ENCODE measurements at places on chromosomes 3 and 15.

DNA sequence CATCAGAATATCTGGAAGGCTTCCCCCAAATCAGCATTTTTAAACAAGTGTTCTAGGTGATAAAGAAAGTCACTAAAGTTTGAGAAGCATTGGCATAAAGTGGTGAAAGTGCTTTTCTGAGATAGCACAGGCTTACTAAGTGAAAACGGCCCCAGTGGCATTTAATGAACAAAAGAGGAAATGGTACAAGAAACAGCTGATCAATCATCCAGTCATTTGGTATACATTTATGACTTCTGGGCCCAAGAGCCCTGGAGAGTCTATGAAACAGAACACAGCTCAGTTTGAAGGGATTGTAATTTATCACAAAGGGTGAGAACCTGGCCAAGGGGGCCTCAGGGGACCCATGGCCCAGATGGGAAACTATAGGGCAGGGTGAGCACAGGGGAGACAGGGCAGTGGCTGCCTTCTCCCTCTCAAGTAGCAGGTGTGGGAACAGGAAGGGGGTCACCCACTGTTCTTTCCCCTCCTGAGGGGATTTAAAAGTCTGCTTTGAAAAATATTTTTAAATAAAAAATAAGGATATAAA lies 265.5 kb upstream of the ROPN1 start:
- no peak for DNase-seq

- no peak for DNase-seq
These were observed 292.7 kb downstream of the UACA start for GRCh38 chr15:70470556-70471191.

DNA sequence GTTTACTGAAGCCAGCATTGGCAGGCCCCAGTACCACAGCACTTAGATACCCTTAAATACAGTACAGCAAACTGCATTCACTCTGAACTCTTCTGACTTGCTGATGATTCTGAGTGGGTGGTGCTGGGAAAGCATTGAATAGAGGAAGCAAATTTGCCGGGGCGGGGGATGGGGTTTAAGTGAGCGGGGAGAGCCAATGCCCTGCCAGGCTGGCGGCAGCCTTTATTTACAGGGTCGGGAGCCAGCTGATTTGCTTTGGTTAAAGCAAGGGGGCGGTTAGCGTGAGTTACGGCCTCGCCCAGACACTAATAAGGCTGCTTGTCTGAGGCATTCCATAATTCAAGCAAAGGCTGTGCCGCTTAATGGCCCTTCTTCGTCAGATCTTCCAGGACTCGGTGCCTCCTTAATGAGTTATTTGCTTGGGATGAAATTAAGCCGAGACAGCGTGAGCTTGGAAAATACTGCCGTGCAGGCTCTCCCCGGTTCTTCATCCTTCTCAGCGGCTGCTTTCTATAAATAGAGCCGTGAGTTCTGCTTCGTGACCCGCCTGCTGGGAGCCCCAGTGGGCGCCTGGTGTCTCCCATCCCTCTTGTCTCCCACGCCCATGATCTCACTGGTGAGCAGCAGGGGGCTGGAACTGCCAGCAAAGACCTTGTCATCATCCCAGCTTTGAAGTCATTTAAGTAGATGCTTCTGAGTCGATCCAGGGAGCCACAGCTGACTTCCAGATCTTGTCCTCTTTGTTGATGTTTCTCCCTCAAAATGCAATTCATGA lies 25.8 kb downstream of the SPSB4 start:
- DNase-seq: no peak

DNA sequence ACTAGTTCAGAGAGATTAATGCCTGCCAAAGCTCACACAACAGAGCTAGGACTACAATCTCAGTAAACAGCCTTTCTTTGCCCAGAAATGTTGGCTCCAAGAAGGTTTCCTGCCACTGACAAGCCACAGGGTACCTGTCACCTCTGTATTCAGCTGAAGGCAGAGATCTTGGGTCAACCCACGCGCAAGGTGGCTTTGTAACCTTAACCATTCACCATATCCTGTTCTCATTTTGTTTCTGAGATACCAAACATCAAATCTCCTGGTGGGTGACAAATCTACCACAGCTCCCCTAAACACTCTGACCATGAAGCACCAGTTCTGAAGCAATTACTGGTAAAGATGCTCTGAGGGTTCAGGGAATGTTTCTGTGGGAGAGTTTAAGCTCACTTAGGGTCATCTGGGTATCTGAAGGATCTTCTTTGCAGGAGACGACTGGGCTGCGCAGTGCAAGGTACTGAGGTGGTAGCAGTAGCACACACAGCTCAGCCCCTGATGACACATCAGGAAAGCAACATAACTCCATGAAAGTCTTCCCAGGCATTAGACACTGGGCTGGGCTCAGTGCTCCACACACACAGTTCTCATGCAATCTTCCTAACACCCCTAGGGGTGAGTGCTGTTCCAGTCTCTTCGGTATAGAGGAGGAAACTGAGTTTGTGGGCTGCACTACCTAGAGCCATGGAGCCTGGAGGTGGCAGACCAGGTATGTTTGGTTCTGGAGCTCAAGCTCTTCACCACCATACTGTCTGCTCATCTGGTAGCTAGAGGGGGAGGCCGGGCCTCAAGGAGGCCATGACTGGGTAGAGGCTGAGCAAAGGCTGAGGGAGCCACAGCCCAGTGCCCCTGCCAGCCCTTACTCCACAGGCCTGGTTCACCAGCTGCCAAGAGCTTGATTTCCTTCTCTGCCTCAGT lies 7.7 kb downstream of the CXCR6 start:
- no peak for DNase-seq

DNA sequence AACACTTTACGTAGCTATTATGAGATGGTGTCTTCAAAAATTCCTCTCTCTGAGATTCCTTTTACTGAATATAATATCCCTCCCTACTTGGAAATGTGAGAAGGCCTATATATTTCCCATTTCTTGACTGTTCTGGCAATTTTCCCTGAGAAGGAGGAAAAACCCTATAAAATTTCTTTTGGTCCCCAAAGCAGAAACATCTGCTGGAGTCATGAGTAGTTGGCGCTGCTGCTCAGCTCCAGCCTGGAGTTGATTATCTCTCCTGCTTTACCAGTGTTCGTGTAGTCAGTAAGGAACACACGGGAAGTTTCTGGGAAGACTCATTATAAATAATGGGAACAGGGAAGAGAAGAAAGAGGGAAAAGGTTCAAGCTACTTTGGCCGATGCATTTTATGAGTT lies 680.1 kb downstream of the EPHA3 start:
- no peak for DNase-seq

DNA sequence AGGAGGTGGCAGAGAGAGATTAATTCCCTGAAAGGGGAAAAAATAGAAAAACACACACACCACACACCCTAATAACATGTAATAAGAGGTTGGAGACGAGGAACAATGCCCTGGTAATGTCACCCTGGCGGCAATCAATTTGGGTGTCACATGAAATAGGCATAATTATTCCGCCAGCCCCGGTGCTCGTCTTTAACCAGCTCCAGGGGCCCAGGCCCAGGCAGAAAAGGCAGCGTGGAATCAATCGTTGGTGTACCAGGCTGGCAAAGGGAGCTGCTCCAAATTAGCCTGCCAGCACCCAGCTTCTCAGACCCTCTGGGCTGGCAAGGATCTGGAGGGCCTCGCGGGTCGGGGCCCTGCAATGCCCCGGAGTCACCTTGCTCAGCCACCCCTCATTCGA lies 5.6 kb downstream of the LINGO1 start:
- DNase-seq: no peak

GRCh38 chr3:70919091-70919490 lies 606.7 kb upstream of the MDFIC2 start:
- no peak for DNase-seq

GRCh38 chr3:94158512-94158911 lies 95.7 kb downstream of the NSUN3 start:
- no peak for DNase-seq

GRCh38 chr3:9080163-9080562 lies 116.9 kb upstream of the RAD18 start:
- no peak for DNase-seq

- no peak for DNase-seq
These were observed 12.6 kb downstream of the CEP152 start for GRCh38 chr15:48798319-48798718.

- no peak for DNase-seq
These were observed 250.0 kb upstream of the PDZRN3 start for GRCh38 chr3:73874606-73875369.

DNA sequence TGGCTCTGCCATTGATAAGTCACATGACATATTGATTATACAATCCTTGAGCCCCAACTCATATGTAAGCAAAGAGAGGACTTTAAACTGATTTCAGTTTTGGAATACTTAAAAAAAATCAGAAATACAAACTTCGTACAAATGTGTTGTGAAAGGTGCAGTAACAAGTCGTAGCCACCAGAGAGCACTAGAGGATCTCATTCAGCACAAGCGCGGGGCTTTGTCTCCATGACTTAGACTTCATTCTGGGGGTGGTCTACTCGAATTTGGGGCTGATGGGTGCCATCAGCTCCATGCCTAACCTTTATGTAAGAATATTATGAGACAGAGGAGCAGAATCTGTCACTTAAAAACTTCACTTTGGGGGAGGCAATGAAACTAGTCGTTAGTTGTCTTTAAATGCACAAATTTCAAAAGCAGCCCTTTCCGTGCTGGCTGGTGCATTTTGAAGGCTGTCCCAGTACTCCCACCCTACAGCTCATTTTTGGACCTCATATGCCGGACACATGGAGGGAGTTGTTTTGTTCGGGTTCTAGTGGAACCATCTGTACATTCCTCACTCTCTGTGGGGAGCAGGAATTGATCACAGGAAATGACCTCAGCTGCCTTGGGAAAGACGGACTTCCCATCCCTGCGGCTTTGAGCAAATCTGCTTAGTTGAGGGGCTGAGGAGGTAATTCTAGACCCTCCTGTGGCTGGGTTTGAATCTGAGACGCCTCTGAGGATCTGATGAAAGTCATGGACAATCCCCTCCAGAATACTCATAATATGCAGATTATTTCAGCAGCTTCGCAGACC lies 27.5 kb upstream of the MASP1 start:
- no peak for DNase-seq

GRCh38 chr15:100716456-100717085 lies 114.2 kb downstream of the ASB7 start:
- DNase-seq: no peak

GRCh38 chr3:43330981-43331380 lies 44.6 kb downstream of the SNRK start:
- no peak for DNase-seq

DNA sequence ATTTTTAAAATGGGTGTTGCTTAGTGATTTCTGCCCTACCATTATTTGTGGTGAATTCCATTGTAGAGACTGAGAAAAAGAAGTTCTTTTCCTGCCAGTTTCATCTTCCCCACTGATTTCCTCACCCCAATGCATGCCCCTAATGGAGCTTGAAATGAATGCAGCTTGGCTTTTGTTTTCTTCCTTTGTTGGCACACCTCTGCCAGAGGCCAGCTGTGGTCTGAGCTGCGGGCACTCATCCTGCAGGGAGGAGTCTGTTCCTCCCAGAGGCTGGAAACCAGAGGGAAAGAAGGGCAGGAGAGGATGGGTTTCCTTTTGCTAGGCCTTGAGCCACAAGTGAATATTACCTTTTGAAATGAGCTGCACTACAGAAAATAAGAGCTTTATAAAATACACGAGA lies 9.3 kb upstream of the ST8SIA2 start:
- no peak for DNase-seq

- no peak for DNase-seq
These were observed 133.1 kb downstream of the SMAD6 start for GRCh38 chr15:66834881-66835878.

- peak; percentile 26 for DNase-seq
These were observed 557 bp downstream of the TFG start for GRCh38 chr3:100709842-100710260.

- no peak for DNase-seq
These were observed 743.9 kb upstream of the GOLIM4 start for GRCh38 chr3:168839653-168840052.

DNA sequence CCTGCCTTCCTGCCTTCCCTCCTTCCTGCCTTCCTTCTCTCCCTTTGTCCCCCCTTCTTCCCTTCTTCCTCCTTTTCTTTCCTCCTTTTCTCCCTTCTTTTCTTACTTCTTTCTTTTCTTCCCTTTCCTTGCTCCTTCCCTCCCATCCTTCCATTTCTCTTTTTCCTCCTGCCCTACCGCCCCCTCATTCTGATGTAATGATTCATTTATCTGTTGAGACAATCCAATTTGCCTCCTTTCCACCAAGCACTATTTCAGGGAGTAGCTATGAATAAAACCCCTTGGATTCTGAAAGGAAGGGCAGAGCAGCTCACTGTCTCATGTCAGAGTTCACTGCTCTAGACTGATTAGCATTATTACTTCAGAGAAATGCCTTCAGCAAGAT lies 462.6 kb downstream of the PDCD6IP start:
- DNase-seq: no peak

DNA sequence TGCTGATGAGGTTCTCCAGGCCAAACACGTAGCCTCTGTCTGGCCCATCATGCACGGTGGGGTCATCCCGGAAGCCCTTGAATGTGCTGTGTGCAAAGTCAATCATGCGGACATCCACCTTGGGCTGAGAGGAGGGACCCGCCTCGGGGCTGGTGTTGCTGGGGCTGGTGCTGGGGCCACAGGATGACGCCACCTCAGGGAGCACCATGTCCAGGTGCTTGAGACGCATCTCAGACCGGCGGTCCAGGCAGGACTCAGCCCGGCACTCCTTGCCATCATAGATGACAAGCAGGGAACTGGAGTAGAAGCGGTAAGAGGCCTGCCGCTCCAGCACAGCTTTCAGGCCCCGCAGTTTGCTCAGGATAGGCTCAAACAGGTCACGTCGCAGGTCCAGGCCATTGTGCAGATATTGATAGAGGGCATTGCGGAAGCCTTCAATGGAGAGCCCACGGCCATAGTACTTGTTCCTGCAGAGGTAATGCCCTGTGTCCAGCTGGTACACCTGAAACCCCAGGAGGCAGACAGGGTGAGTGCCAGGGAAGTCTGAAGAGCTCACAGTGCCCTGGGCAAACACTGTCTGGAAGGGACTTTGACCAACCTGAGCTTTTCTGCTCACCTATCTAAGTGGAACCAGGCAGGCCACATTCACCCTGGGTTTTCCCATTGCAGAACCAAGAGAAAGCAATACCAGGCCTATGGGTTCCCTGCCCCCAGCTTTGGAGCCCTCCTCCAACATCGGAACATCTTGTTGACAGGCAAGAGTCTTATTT lies 3.6 kb upstream of the GMPPB start:
- no peak for DNase-seq

- DNase-seq: no peak
These were observed at the start of gene NOX5 for GRCh38 chr15:69014454-69014853. Gene NOX5, plus strand, starts transcription at chr15:69014695. Its CDS starts 41 bp downstream, at chr15:69014736.

GRCh38 chr15:92438471-92438870 lies 44.8 kb downstream of the ST8SIA2 start:
- no peak for DNase-seq

DNA sequence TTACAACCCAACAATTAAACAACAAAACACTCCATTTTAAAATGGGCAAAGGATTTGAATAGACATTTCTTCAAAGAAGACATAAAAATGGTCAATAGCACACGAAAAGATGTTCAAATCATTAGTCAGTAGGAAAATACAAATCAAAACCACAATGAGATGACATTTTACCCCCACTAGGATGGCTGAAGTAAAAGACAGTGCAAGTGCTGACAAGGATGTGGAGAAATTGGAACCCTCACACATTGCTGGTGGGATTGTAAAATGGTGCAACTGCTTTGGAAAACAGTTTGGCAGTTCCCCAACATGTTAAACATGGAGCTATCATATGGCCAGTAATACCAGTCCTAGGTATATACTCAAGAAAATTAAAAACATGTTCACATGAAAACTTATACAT lies 11.6 kb downstream of the GALNT15 start:
- DNase-seq: no peak
